ENCODE measurements at places on chromosomes 7 and 10. TPM values are rescaled to one million over a fixed set of nuclear protein-coding genes. Genes with fewer than 3 reads are reported as not detected.

Gene LFNG
- 24.8 TPM for total RNA-seq

Gene PIK3CG
- 6.4 TPM for total RNA-seq

Gene TMEM196
- 2.4 TPM for total RNA-seq

Gene PNLIPRP3
- not detected for total RNA-seq

Gene ODAD2
- total RNA-seq, result 4.7 TPM

DNA sequence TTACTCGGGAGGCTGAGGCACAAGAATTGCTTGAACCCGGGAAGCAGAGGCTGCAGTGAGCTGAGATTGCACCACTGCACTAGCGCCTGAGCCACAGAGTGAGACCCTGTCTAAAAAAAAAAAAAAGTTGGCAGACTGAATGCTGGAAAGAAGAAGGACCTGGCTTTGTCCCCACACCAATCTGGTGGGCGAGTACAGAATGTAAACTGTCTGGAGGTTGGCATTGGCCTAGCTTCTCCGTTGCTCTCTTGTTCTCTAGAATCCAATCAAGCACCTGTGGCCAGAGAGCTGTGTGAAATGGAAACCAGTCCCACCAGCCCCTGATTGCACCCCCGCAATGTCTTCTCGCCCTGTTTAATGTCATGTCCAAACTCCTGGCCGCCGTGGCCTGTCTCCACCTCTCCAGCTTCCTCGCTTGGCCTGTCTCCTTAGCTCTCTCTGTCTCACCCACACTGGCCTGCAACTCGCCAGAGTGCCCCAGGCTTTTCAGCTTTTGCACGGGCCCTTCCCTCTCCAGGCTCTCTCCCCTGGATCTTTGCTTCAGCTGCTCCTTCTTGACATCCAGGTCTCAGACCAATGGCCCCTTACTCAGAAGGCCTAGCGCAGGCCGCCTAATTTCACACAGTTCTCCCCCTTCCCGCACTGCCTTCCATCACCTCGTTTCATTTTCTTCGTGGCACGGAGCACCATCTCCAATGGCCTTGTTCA is 670 bp upstream of the AGK start:
- DNase-seq, result no peak

Gene AMPH
- 81.4 TPM for total RNA-seq

DNA sequence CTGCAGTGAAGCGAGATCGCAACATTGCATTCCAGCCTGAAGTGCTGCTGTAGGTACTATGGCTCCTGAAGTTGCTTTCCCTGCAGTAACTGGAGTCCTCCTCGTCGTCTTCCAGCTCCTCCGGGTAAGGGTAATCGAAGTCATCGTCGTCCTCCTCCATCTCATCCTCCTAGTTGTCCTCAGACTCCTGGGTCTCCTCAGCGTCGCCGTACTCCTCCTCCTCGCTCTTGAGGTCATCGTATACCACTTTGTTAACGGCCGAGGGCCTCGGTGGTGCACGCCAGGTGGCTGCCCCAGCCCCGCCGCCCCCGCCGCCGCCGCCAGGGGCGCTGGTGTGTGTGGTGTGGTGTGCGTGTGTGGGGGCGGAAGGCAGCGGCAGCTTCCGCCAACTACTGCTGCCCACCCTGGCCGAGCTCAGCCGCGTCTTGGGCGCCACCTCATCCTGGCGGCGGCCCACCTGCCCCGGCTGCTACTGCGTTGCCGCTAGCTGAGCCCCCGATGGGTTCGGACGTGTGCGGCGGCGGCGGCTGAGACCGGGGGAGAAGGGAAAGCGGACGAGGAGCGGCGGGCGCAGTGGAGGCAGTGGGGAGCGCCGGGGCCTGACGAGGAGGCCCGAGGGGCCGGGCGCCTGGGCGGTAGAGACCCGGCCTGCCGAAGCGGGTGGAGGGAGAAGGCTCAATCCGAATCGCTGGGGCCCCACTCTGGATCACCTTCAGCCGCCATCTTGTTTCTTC is 11.8 kb upstream of the ACBD5 start:
- no peak for DNase-seq

Gene AEBP1
- 39.9 TPM for total RNA-seq

Data from spinal cord (tissue), 10 donors.